Activated CD4-positive, alpha-beta T cell treated with anti-CD3 and anti-CD28 coated beads for 36 hours (primary cell): ENCODE measurements at places on chromosomes 1 and 21. TPM values are rescaled to one million over a fixed set of nuclear protein-coding genes. Genes with fewer than 3 reads are reported as not detected.

- peaks cover 2% of the 10 kb centered on the region for H3K27me3 ChIP-seq
- H3K4me1 ChIP-seq: no peaks in the 10 kb centered on the region
- peak; percentile 71 for DNase-seq
These were observed 954 bp downstream of the MYOG start for GRCh38 chr1:203084588-203085527.

DNA sequence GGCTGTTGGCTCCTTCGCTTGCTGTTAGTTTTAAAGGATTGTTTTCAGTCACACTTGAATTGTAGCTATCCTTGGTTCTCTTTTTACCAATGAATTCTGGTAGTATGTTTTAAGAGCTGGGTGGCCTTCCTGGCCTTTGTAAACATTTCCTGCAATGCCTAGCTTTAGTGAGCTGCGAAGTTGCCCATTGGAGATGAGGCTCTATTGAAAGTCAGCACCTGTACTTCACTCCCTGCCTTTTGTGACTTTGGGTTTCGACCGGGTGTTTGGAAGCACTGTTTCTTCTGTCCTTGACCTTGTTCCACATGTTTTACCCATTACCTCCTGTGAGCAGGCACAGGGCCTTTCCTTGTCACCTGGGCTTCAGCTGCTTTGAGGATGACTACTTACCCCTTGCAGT is 64.7 kb downstream of the DYRK1A start:
- peaks cover 58% of the 10 kb centered on the region for H3K4me1 ChIP-seq
- H3K27ac ChIP-seq: peak overlapping the region; percentile 72
- no peak overlapping the region for H3K4me3 ChIP-seq

GRCh38 chr1:26166719-26167281 is 2.0 kb downstream of the C1orf232 start:
- peaks cover 10% of the 10 kb centered on the region for H3K27me3 ChIP-seq
- no peak overlapping the region for H3K27ac ChIP-seq
- H3K36me3 ChIP-seq: peaks cover 8% of the 10 kb centered on the region
- no peak for DNase-seq
- no peak overlapping the region for H3K4me3 ChIP-seq

DNA sequence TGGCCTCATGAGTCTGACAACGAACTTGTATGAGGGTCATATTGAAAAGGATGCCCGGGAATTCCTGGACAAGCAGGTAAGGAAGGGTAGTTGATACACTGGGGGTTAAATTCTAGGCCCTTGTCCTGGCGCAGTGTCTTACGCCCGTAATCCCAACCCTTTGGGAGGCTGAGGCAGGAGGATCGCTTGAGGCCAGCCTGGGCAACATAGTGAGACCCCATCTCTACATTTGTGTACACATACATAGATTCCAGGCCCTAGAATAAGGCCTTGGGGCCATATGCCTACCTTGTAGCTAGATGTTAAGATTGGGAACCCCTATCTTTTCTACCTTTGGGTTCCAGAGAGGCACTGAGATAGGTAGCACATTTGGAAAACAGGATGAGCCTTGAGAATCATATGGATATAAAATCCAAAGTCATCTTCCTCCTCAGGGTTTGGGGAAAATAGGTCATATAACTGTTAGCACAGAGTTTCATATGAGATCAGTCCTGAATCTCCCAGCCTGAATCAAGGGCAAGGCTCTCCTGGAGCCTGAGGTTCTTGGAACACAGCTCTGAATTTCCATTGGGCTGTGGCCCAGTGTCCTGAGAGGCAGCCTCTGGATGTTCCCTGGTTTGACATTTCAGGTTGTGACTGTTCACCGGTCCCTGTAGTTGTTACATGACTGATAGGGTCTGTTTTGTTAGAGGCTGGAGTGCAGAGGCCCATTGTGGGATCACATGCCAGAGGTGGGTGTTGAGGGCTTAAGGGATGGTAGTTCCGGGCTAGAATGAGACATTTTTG is 104.4 kb downstream of the PIK3R3 start:
- H3K27ac ChIP-seq: no peak overlapping the region
- peaks cover 6% of the 10 kb centered on the region for H3K36me3 ChIP-seq
- no peak overlapping the region for H3K4me3 ChIP-seq
- H3K27me3 ChIP-seq: no peaks in the 10 kb centered on the region

GRCh38 chr1:35454176-35454575 is 103.0 kb downstream of the KIAA0319L start:
- DNase-seq: no peak
- H3K4me1 ChIP-seq: peaks cover 42% of the 10 kb centered on the region
- H3K27ac ChIP-seq: peak overlapping the region; percentile 57
- H3K4me3 ChIP-seq: no peak overlapping the region
- H3K36me3 ChIP-seq: peaks cover 24% of the 10 kb centered on the region
- no peaks in the 10 kb centered on the region for H3K27me3 ChIP-seq

DNA sequence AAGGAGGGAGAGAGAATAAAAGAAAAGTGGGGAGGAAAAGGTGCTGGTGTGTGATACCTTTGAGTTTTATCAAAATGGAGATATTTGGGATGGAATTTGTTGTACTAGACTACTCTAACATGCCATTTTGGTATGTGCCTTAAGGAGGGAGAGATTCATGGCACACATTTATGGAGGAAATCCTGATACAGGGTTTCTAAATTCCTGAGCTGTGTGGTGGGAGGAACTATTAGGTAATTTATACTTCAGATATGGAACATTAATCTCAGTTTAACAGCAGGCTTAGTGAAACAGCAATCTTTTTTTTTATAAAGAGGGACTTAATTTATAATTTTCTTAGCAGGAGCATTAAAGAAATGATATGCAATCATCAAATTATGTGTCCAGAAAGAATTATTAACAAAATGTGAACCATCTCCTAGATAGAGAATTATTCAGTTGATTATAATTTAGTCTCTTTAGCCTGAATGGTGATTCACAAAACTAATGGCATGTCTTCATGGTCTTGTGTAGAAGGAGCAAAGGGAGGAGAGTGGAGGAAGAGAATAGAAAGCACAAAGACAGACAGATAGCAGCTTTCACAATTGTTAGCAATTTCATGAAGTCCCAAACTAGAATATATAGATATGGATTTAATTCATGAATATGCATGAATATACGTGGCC is 301.6 kb downstream of the HLX start:
- H3K27ac ChIP-seq: no peak overlapping the region
- no peaks in the 10 kb centered on the region for H3K36me3 ChIP-seq
- H3K4me1 ChIP-seq: no peaks in the 10 kb centered on the region
- no peak for DNase-seq
- H3K27me3 ChIP-seq: peaks cover 16% of the 10 kb centered on the region
- no peak overlapping the region for H3K4me3 ChIP-seq

HSD11B1 gene
- 4.5 TPM for total RNA-seq

- peaks cover 2% of the 10 kb centered on the region for H3K4me1 ChIP-seq
- no peak overlapping the region for H3K27ac ChIP-seq
- H3K27me3 ChIP-seq: no peaks in the 10 kb centered on the region
- H3K36me3 ChIP-seq: no peaks in the 10 kb centered on the region
- no peak overlapping the region for H3K4me3 ChIP-seq
These were observed 70.4 kb upstream of the GREM2 start for GRCh38 chr1:240682166-240682858.

RAB42 gene
- total RNA-seq: 0.09 TPM

ALX3 gene
- not detected for total RNA-seq

DNA sequence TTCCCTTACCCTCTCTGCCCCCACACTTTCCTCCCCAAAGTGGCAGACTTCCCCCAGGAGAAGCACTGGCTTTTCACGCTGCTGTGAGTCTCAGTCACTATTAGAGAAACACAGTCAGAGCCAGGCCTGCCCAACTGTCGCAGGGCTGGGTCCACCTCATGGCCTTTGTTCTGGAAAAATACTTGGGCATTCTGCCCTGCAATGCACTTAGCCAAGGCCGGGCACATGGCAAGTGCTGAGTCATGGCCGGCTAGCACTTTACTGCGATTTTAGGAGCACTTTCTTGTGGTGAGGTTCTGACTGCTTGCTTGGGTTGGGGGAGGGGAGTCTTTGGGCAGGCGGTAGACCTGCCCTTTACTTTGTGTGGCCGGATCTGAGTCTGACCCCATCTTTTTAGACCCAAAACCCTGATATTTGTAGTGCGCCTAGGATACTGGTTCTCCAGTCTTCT is 7.7 kb downstream of the EPHX1 start:
- no peak overlapping the region for H3K27ac ChIP-seq
- peaks cover 3% of the 10 kb centered on the region for H3K4me1 ChIP-seq
- H3K4me3 ChIP-seq: no peak overlapping the region
- no peaks in the 10 kb centered on the region for H3K36me3 ChIP-seq
- H3K27me3 ChIP-seq: no peaks in the 10 kb centered on the region

- no peaks in the 10 kb centered on the region for H3K27me3 ChIP-seq
- no peaks in the 10 kb centered on the region for H3K4me1 ChIP-seq
- H3K27ac ChIP-seq: no peak overlapping the region
- H3K4me3 ChIP-seq: no peak overlapping the region
- H3K36me3 ChIP-seq: no peaks in the 10 kb centered on the region
- DNase-seq: no peak
These were observed 294.9 kb upstream of the ADGRL2 start for GRCh38 chr1:81505831-81506230.

DNA sequence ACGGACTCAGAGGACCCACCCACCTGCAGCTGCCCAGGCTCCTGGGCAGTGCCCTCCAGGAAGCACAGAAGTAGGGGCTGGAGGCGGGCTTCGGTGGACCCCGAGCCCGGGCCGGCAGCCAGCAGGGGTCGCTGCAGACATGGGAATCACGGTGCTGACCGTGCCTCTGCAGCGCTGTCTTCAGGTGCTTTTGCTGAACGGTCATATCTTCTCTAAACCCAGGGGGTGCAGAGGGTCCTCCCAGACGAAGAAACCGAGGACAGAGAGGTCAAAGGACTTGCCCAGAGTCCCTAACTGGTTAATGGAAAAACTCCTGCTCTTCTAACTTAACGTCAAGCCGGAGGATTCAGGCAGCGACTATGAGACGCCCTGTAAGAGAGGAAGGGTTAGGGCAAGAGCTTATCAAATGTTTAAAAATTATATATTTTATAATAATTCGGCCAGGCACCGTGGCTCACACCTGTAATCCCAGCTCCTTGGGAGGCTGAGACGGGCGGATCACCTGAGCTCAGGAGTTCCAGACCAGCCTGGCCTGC is 21.5 kb upstream of the LEFTY2 start:
- DNase-seq: peak; percentile 84
- peaks cover 2% of the 10 kb centered on the region for H3K4me1 ChIP-seq

GRCh38 chr1:86594284-86594770 is 47.4 kb downstream of the CLCA4 start:
- H3K27ac ChIP-seq: no peak overlapping the region
- no peak overlapping the region for H3K4me3 ChIP-seq
- no peaks in the 10 kb centered on the region for H3K4me1 ChIP-seq
- no peaks in the 10 kb centered on the region for H3K36me3 ChIP-seq
- DNase-seq: no peak
- H3K27me3 ChIP-seq: peaks cover 7% of the 10 kb centered on the region

- H3K36me3 ChIP-seq: no peaks in the 10 kb centered on the region
- peaks cover 5% of the 10 kb centered on the region for H3K27me3 ChIP-seq
- no peak overlapping the region for H3K4me3 ChIP-seq
- H3K4me1 ChIP-seq: no peaks in the 10 kb centered on the region
These were observed 126.6 kb downstream of the C1orf21 start for GRCh38 chr1:184513421-184513820.

DNA sequence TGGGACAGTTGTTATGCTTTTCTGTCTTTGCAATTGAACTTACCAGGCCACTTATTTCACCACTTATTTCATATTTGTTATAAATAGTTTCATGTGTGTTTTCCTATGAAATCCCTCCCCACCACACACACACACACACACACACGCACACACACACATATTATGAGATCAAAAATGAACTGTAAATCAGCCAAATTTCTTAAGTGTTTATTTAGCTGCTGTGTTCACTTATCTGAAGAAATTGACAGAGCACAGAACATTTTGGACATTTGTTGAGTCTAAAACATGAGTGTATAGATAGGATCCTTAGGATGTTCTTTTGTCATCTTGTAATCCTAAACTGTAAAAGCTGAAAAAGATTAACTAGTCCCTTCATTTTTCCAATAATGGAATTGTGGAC is 7.8 kb upstream of the TNFSF18 start:
- no peaks in the 10 kb centered on the region for H3K36me3 ChIP-seq
- no peak for DNase-seq
- H3K4me3 ChIP-seq: no peak overlapping the region

PRR9 gene
- total RNA-seq: not detected

- H3K36me3 ChIP-seq: no peaks in the 10 kb centered on the region
- no peak overlapping the region for H3K4me3 ChIP-seq
- DNase-seq: no peak
- H3K27ac ChIP-seq: no peak overlapping the region
- no peaks in the 10 kb centered on the region for H3K4me1 ChIP-seq
- peaks cover 2% of the 10 kb centered on the region for H3K27me3 ChIP-seq
These were observed 62.9 kb downstream of the TEX35 start for GRCh38 chr1:178575611-178576361.

DNA sequence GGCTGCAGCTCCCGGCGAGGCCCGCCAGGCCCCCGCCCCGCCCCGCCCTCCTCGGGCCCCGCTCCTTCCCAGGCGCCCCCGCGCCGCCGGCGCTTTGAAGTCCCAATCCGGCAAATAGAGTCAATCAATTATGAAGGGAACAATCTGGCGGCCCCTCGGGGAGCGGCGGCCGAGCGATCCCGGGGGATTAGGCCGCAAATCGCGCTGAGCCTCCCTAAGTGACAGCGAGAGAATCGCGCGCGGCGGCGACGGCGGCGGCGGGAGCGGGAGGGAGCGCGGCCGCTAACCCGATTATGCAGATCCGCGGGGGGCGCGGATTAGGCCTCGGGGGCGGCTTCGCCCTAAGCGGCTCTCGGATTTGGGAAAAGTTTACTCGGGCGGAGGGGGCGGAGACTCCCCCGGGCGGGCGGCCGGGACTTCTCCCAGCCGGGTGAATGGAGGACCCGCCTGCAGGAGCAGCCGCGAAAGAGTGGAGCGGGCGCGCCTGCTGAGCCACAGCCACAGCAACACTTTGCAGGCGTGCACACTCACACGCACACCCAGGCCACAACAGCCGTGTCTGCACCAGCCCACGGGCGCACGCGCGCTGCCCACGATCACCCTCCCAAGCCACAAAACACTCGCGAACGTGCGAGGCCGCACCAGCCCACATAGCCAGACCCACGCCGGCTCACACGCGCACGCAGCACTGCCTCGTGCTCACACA is 23.0 kb upstream of the DMBX1 start:
- H3K27ac ChIP-seq: no peak overlapping the region
- peak overlapping the region; percentile 66 for H3K4me3 ChIP-seq
- H3K4me1 ChIP-seq: peaks cover 9% of the 10 kb centered on the region
- peaks cover 32% of the 10 kb centered on the region for H3K27me3 ChIP-seq
- H3K36me3 ChIP-seq: no peaks in the 10 kb centered on the region

COL24A1 gene
- not detected for total RNA-seq

GRCh38 chr1:26844424-26845196 is 18.1 kb downstream of the ZDHHC18 start:
- no peak overlapping the region for H3K4me3 ChIP-seq
- no peak overlapping the region for H3K27ac ChIP-seq
- DNase-seq: no peak
- no peaks in the 10 kb centered on the region for H3K27me3 ChIP-seq

LCE1D gene
- total RNA-seq: not detected

DNA sequence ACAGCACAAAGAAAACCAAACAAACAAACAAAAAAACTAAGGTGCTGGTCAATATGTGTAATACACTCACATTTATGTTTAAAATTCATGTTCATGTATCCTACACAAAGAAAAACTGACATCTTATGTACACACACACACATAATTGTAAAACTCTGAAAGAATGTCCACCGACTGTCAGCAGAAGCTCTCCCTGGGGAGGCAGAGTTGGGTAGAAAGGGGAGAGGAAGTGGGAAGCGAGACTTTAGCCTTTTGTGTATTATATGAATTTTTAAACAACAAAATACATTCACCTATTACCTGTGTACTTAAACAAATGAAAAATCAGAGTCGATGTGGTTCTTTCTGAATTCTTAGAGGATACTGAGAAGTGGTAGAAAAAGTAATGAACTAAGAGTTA is 88.3 kb downstream of the ABCA4 start:
- H3K27ac ChIP-seq: no peak overlapping the region
- peaks cover 13% of the 10 kb centered on the region for H3K27me3 ChIP-seq
- H3K36me3 ChIP-seq: no peaks in the 10 kb centered on the region
- DNase-seq: no peak
- peaks cover 16% of the 10 kb centered on the region for H3K4me1 ChIP-seq

RHCE gene
- total RNA-seq: 1.0 TPM
